Chondrocyte (in vitro differentiated cells): ENCODE measurements at places on chromosomes 13 and 19.

- DNase-seq = no peak
These were observed 12.3 kb downstream of the TMEM150B start for GRCh38 chr19:55312621-55313512.

DNA sequence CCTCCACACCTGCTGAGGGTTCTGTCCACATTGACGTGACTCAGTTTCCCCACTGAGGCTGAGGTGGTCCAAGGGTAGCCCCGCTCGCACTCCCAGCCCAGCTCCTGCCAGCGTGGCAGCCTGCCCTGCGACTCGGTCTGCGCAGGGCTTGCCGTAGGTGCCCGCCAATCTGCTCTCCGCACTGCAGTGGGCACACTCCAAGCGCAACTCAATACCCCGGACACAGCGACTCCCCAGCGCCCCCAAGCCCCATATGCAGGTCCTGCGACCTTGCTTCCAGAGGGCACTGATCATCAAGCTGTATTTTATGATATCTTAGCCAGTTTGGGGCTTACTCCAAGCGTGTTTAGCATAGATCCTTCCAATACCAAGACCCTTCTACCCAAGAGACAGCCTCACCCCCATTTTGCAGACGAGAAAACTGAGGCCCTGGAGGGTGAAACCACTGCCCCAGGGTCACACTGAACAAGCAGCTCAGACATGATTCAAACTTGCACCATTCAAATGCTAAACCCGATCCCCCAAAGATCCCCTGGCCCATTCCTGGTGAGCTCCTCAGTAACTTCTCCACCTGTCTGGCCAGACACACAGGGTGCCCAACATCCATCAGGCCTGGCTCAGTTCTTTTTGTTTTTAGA is 13.5 kb downstream of the PTPRS start:
- no peak for DNase-seq

DNA sequence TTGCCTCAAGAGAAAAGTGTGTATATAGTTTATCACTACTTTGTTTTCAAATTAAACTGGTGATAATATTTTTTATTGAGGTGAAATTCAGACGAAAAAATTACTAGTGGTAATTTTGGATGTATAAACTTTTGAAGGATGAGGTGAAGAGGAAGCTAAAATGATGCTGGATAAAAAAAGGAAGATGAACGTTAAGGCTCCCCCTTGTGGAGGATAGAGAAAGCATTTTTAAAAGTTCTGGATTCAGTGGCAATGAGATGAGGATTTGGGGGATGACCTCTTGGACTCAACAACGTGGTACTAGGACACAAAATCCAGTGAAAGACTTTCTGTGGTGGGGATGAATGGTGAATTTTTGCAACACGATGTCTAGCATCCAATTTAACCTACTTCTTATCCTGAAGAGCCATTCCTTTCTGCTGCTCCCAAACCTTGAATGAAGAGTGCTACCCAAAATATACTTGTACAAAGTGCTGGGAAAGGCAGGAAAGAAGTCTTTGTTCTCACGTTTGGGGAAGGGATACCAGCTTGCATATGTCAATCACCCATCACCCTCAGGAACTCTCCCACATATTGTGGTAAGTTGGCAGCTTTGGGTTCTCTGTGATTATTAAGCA is 7.3 kb upstream of the SIGLEC5 start:
- no peak for DNase-seq

DNA sequence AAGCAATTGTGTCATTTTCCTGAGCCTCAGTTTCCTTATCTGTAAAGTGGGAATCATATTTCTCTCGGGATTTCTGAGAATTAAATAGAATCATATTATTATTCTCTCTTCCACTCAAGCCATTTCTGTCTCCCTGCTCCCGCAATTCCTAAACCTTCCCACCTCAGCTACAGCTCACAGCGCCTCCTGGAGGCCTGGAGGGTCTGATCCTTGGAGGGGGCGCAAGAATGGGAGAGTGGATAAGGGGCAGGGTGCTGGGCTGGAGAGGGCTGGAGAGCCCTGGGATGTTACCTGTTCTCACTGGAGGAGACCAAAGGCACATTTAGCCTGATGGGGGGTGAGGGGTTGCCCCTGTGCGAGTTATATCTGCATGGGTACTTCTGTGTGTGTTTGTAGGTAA is 31.1 kb upstream of the CYP2S1 start:
- DNase-seq = no peak

DNA sequence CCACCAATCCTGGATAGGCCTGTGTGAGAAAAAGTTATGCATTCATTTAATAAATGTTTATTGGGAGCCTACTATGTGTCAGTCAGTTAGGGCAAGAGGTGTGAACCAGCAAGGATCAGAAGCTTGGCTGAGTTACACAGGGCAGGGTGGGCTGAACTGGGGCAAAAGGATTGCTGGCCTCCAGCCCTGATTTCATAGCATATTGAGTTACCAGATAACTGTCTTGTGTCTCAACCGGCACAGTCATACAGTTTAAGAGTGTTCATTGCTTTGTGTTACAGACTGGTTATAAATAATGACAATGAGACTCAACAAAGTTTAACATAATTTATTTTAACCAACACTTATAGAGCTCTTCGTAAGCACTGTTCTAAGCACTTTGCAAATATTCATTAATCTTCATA is 253.8 kb downstream of the DLEU7 start:
- no peak for DNase-seq

DNA sequence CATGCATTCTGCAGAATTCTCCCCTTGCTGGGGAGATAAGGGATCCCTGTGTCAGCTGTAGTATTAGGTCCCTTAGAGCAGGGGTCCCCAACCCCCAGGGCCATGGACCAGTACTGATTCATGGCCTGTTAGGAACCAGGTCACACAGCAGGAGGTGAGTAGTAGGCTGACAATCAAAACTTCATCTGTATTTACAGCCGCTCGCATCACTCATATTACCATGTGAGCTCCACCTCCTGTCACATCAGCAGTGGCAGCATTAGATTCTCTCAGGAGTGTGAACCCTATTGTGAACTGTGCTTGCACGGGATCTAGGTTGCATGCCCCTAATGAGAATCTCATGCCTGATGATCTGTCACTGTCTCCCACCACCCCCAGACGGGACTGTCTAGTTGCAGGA is 37.9 kb downstream of the CPAMD8 start:
- no peak for DNase-seq

DNA sequence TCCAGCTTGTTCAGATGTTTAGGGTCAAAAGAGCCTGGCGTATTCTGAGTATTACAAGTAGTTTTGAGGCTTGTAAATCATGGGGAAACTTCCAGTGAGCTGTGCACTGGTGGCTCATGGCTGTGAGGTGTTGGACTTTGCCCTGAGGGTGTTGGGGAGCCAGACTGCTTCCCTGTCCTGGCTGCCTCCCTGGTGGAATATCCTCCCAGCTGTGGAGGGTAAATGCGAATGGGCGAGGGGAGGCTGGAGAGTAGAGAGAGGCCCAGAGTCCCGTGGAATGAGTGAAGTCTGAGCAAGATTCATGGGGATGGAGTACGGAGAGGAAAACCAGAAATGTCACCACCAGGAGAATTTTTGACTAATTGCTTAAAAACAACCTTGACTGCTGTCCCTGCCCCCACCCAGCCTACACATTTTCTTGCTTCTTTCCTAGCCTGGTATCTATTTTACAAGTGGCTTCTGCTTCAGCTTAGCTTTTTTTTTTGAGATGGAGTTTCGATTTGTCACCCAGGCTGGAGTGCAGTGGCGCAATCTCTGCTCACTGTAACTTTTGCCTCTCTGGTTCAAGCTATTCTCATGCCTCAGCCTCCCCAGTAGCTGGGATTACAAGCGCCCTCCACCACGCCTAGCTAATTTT is 3.7 kb downstream of the SNRPA start:
- no peak for DNase-seq

- no peak for DNase-seq
These were observed at the start of gene GJA3 for GRCh38 chr13:20160306-20161274. TSS of gene GJA3 (minus strand) at chr13:20161052. CDS start at chr13:20143288, 17,764 bp downstream.

DNA sequence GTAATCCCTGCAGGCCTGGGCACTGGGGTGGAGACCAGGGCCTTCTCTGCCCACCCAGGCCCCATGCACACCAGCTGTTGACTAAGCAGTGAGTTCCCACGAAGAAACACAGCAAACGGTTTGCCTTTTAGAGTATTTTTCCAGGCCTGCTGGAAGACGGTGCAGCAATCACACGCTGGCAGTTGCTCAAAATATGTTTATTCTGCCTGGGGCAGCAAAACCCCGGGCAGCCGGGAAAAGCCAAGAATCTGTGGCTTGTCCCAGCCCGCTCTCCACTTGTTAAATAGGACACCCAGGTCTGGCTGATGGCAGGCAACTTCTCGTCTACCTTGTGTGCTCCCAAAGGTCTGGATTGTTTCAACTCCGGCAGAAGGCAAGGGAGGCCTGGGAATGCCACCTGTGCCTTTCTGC is 40.8 kb downstream of the GGACT start:
- DNase-seq = no peak
